ENCODE measurements at places on chromosomes 6 and 20.
A peak's percentile ranks its signal among the peaks of the same experiment; 100 is the strongest.

DNA sequence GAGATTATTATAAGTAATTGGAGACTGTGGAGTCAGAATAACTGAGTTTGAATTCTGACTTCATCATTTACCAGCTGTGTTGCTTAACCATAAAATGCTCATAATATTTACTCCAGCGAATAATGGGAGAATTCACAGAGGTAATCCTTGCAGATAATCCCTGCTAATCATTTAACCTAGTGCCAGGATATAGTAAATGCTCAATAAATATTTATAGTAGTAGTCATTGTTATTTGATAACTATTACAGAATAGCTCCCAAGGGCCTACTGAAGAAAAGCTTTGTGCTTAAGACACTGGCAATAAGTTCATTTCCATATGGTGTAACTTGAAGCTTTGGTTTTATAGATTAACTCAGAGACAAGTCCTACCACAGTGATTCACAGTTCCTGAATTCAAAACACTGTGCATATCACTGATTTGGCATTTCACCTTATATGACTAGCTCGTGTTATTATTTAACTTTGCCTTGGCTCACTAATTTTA, 208.8 kb upstream of the PLCB4 start:
- DNase-seq: no peak

GRCh38 chr20:53613748-53614147, 20.1 kb upstream of the ZNF217 start:
- no peak for DNase-seq

- no peak for DNase-seq
These were observed 6.2 kb upstream of the DEFB132 start for GRCh38 chr20:251354-251753.

DNA sequence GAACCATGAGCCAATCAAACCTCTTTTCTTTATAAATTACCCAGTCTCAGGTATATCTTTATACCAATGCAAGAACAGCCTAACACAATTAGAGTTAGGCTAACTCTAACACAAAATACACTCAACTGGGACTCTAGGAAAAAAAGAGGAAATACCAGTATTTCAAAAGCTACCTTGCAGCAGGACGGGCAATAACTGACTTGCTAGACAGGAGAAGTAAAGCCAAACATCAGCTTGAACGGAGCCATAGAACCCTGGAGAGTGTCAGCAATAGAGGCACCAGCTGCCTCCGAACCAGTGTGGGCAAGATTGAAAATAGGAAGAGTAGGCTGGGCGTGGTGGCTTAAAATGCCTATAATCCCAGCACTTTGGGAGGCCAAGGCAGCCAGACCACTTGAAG, 162.0 kb upstream of the SOX4 start:
- peak; percentile 10 for DNase-seq

DNA sequence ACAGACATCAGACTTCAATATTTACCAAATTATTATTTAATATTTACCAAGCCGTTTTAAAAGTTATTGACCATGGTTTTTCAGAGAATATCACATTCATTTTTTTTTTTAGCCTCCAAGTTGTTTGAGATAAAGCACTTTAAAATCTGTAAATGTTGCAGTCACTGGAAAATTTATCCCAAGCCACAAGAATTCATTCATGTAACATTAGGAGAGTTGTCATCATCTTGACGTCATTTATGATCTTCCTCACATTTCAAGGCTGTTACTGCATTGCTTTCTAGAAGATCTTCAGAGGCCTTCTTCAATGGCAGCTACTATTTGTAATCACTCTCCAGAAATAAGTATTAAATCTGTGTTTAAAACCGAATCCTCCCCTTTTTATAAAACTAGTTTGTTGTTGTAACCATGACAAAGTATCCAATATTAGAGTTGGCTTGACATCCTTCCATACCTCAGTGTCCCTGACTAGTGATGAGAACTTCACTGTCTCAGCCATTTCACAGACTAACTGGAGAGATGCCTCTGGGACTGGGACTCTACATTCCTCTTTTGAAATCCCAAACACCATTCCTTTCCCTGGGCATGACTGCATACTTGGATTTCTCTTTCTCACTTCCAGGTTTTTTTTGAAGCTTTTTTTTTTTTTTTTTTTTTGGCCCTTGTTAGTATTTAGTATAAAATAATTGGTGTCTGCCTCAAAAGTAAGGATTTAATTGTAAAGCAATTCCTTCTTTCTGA, 100.1 kb downstream of the ZFAND3 start:
- DNase-seq: no peak

DNA sequence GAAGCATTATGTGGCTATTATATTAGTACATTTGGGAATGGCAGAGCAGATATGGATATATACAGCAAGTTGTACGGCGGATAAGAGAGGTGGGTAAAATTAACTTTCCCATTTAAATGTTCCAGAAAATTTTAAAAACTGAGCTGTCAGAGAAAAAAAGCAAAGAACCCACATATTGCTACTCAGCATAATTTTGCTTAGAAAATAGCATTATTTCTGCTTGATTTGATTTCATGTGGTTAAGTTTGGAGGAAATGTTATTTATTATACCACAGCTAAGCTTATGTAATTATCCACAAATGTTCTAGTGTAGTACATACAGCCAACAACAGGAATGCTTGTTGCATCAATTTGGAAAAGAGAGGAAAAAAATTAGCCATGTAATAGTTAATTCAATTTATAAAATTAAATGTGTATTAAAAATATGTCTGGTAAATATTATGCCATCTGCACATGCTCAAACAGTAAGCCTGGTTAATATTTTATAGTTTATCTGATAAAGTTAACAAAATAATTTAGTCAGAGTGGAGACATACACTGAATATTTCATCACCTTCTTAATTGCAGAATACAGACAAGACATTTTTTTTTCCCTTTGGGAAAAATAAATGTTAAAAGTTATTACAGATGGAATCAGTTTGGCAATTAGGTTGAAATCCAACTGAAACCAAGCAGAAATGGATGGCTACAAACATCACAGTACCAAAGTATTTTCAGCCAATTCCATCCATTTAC, 172.1 kb upstream of the ID4 start:
- DNase-seq: no peak

- DNase-seq: no peak
These were observed 30.2 kb upstream of the NHSL1 start for GRCh38 chr6:138529478-138529877.

GRCh38 chr6:44058617-44059358, 68.5 kb downstream of the MRPL14 start:
- DNase-seq: peak; percentile 98

GRCh38 chr20:53875452-53875851, 194.9 kb downstream of the BCAS1 start:
- DNase-seq: peak; percentile 89

- DNase-seq: no peak
These were observed 150.9 kb downstream of the ARID1B start for GRCh38 chr6:156928126-156928525.

DNA sequence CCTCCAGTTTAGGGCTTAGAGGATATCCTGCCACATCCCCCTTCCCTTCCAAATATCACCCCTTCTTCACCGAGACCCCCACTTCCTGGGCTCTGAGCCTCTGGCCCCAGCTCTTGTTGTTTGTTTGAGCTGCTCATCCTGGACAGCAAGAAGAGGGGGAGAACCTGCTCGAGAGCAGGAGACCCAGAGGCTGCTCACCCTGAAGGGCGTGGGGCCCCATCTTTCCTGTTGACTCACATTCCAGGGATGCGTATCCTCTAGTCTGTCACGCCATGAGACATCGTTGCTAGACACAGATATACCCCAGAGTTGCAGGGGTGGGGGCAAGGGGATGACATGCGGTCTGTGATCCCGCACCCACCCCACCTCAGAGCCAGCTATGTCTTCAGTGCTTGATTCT, 5.7 kb upstream of the TNXB start:
- no peak for DNase-seq

- DNase-seq: no peak
These were observed 26.9 kb downstream of the CFAP61 start for GRCh38 chr20:20079102-20079784.

DNA sequence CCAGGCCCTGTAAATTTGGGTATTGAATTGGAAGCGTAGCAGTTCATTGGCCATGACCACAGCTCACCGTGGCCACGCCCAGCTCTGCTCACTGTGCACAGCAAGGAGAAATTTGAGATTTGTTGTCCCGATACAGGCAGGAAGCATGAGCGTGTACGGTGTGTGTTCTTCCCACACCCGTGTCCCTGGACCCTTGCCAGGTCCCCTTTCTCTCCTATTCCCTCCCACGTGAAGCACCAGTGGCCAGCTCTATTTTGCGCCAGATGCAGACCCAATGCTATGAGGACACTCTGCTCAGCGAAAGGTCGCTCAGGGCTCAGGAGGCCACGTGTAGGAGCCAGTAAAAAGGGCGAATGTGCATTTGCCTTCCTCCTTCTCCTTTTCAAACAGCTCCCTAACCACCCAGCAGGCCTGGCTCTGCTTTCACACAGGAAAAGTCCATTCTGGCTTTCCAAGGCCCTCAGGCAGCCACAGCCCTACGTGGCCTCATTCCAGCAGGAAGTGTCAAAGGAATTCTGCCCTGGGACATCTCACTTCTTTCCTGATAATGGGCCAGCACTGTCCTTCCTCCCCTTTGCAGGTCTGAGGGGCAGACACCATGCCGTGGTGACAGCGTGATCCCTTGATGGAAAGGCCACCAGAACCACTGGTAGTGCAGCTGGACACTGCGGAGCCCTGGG, 499.2 kb upstream of the CDH4 start:
- DNase-seq: no peak

GRCh38 chr6:117553142-117553541, 49.2 kb downstream of the GOPC start:
- no peak for DNase-seq

GRCh38 chr20:41531518-41532275, 86.5 kb downstream of the CHD6 start:
- no peak for DNase-seq

DNA sequence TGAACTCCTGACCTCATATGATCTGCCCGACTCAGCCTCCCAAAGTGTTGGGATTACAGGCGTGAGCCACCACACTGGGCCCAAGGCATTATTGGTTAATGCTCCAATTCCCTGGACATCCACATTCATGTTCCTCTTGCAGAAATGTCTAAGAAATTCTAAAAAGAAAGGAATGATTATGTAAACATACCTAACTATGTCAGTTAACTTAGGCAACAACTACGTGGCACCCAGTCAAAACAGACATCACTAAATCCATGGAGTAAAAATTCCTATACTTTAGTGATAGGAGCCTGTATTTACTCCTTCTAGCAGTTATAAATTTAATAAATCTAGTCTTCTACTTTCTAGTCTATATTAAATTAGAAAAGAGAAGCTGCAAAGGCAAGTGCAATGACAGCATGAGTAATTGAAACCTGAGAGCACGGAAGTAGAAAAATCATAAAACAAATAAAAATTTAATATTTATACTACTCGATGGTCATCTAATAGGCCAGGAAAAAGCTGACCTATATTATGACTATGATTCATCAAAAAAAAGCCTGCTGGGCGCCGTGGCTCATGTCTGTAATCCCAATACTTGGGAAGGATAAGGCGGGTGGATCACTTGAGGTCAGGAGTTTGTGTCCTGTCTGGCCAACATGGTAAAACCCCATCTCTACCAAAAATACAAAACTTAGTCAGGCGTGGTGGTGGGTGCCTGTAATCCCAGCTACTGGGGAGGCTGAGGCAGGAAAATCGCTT, 4.2 kb downstream of the AHI1 start:
- DNase-seq: no peak

DNA sequence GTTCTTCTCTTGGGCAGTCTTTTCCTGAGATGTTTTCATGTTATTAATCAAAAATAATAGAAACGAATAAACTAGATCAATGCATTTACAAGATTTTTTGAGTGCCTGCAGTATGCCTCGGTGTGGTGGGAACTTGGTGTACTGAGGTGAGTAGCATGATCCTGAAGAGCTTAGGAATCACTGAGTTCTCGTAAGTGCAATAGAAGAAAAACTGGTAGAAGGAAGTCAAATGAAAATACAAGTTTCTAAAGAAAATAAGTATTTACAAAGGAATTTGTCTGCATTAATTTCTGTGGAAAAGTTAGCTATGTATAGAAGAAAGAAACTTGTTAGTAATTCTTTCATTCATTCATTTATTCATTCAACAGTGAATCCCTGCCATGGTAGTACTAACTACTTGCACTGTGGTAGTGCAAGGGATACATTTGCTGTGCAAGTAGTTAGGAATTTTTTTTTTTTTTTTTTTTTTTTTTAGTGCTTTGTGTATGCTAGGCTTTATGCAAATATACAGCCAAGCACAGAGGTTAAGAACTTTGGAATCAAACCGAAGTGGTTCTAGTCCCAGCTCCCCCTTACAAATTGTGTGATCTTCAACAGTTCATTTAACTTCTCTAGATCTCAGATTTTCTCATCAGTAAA, 13.9 kb downstream of the NT5E start:
- DNase-seq: no peak

- no peak for DNase-seq
These were observed 378.8 kb downstream of the CENPW start for GRCh38 chr6:126718600-126719327.

GRCh38 chr6:100230953-100231316, 233.8 kb downstream of the SIM1 start:
- no peak for DNase-seq

- DNase-seq: peak; percentile 99
These were observed 8.5 kb downstream of the TPD52L2 start for GRCh38 chr20:63873477-63873971.

- DNase-seq: no peak
These were observed 13.1 kb upstream of the ZSCAN9 start for GRCh38 chr6:28211840-28212509.

DNA sequence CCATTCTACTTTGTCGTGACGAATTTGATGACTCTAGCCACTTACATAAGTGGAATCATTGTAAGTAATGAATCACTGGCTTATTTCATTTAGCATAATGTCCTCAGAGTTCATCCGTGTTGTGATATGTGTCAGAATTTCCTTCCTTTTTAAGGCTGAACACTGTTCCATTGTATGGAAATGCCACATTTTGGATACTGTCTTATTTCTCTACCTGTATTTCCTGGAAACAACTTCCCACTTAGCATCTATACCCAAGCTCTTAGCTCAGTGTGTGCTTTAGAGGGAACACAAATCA, 28.8 kb upstream of the GGTLC1 start:
- DNase-seq: no peak

GRCh38 chr6:151180330-151181048, 59.3 kb upstream of the AKAP12 start:
- peak; percentile 14 for DNase-seq

DNA sequence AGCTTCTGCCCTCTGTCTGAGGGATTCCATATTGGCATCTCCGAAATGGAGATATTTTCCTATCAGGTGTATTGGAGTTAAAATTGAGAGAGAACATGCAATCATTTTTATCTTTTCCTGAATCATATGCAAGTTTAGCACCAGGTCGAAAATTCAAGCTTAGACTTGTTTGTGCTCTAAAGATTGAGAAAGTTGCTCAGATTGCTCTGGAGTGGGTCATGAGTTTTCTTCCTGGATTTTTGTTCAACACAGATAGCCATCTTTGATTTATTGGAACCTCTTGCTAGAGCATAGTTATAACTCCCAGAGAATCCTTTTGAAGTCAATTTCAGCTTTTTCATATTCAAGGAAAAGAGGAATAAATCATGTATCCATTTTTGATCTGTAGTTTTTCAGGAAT, 373.5 kb upstream of the FLRT3 start:
- DNase-seq: no peak

Data from CD14-positive monocyte (primary cell).